GM04503 (cell line): ENCODE measurements at places on chromosomes 16 and 17.

GRCh38 chr16:89210165-89210903, 7.2 kb upstream of the ZNF778 start:
- no peak for DNase-seq

DNA sequence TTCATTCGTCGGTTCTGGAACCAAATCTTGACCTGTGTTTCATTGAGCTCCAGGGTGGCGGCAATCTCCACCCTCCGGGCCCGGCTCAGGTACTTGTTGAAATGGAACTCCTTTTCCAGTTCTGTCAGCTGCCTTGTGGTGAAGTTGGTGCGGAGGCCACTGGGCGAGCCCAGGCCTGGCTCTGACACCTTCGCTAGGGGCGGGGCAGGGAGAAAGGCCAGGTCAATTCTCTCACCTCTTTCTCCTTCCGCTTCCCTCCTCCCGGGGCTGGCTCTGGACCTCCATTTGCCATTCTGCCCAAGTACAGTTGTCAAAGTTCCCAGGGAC, 1.2 kb downstream of the HOXB1 start:
- DNase-seq, result no peak

- DNase-seq, result no peak
Measured at GRCh38 chr16:78199325-78200022, 100.0 kb downstream of the WWOX start.

DNA sequence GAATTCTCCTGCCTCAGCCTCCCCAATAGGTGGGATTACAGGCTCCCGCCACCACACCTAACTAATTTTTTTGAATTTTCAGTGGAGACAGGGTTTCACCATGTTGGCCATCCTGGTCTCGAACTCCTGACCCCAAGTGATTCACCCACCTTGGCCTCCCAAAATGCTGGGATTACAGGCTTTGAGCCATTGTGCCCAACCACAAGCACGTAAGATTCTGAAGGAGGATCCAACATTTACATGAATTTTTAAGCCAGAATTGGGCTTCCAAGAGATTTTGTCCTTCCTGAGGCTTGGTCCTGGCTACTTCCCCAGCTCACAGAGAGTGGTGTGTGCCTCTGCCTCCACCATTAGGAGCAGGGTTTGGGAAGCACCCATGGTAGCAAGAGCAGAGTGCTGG, 11.1 kb downstream of the G6PC3 start:
- no peak for DNase-seq

DNA sequence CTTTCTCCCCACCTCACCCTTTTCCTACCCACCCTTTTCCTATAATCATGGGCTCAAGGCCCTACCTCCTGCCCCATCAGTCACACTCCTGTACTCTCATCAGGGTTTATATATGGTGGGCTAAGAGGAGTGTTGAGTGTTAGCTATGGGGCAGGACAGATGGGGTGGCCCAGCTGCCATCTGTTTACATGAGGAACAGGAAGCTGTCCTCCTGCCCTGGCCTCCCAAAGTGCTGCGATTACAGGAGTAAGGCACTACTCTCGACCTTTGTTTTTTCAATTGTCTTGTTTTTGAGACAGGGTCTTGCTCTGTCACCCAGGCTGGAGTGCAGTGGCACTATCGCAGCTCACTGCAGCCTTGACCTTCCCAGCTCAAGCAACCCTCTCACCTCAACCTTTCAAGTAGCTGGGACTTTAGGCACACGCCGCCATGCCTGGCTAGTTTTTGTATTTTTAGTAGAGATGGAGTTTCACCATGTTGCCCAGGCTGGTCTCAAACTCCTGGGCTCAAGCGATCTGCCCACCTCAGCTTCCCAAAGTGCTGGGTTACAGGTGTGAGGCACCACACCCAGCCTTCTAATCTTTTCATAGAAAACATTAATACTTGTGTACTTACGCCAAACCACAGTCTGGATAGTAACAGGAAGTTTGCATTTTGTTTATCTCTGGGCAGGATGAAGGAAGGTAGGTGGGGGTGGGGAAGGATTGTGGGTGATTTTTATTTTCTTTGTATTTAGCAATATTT, 1.6 kb downstream of the TRADD start:
- no peak for DNase-seq

DNA sequence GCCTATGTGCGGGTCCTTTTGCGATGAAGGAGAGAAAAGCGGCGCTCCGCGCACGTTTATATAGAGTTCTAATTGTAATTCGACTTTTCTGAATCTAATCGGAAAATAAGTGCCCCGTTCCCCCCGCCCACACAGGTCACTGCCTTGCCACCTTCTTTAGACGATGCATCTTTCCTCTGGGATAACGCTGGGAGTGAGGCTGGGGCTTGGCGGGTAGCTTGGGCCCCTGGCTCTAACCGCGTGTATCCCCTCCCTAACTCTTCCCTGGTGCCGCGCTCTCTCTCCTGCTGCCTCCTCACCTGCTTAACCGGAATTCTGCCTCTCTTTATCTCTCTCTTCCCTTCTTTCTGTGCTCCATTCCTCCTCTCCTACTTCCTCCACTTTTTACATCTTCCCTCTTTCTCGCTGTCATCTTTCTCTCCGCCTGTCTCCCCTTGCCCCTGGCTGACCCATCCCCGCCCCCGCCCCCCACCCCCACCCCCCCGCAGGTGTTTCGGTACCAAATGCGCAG, 2.6 kb downstream of the LHX1 start:
- no peak for DNase-seq

- DNase-seq, result no peak
Measured at GRCh38 chr16:87621976-87622713, 19.8 kb downstream of the JPH3 start.

DNA sequence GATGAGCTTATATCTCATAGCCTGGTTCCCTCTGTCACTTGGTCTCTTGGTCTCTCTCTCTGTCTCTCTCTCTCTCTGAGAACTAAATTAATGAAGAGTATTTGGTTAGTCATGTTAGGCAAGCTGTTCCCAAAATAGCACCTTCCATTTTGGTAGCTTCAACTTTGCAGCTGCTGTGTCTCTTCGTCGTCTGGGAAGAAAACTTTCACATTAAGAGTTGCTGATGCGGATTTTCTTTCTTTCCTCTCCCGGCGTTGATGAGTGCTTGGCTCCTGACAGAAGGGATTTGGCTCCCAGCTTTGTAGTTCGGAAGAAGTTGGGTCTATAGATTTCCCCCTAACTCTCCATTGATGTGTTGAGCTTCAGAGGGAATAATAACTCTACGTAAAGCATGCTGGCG, at the start of gene RBFOX1:
RBFOX1 (plus strand) TSS at position 235 of the 400 bp plus-strand sequence.
- DNase-seq, result no peak

DNA sequence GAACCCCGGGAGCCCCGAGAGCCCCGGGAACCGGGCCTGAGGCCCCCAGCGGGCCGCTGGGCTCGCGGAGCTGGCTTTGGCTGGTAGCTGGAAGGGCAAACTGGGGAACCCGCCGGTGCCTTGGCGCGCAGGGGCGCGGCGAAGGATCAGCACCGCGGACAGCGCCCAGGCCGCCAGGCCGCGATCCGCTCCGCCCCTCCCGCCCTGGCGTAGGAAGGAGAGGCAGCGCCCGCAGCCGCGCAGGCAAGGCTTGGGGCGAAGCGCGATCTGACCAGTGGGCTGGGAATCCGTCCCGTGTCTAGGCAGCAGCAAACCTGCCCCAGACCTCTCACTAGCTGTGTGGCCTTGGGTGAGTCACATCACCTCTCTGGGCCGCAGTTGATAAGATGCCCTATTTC, 331 bp upstream of the CCDC92B start:
- no peak for DNase-seq

DNA sequence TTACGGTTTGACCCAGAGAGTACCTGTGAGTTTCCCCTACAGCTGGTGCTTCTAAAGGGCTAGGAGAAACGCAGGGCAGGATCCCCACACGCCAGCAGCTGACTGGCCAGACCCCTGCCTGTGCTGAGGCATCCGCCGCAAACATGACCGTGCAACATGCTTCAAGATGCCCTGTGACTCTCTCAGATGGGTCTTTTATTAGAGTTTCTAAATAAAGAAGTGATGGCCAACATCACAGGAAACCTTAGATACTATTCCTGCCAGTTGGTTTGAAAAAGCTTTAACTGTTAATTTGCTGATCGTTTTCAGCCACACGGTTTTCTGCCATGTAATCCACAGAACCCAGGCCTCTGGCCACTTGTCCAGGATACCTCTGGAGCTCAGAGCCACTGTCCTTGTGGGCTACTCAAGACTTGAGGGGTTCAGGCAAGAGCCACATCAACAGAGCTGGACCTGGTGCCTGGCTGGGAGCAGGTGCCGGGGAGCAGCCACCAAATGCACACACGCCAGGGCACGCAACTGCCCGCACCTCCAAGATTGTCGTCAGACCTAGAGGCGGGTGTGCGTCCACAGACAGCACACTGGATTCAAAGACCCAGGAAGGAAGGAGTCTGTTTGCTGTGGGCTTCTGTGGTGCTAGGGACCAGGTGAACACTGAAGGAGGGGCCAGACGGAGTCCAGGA, 118.4 kb downstream of the ZNF778 start:
- no peak for DNase-seq

- DNase-seq, result peak; percentile 50
Measured at GRCh38 chr17:3667366-3668278, 756 bp downstream of the TAX1BP3 start.

DNA sequence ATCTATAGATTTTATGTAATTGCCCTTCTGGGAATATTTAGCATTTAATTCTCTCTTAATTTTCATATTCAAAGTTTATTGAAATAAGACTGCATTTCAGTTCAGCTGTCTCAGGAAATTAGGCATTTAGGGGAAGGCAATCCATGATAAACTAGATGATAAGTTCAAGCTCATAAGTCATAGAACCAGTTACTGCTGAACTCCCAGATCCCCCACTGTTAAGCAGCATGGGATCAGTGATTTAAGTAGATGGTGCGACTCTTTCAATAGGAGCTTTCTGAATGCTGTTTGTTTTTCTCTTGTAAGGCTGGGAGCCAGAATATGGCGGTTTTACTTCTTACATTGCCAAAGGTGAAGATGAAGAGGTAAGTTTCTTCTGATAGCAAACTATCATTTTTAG, 23.8 kb downstream of the OGFOD1 start:
- DNase-seq, result no peak

DNA sequence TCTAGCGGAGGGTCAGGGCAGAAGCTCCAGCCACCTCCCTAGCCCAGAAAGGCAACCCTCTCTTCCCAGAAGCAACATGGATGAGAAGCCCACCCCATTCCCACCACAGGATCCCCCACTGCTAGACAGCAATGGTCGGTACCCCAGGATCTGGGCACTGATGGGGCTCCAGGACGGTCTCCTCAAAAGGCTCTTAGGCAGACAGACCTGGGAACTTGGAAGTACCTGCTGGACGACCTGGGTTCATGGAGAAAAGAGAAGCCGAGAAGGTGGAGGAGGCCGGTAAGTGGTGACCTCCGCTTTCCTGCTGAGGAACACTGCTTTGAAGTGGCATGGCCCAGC, 96.6 kb downstream of the TBC1D16 start:
- DNase-seq, result no peak

- DNase-seq, result no peak
Measured at GRCh38 chr16:52074133-52074532, 472.8 kb downstream of the TOX3 start.

- DNase-seq, result no peak
Measured at GRCh38 chr16:86534779-86535615, 20.0 kb downstream of the MTHFSD start.

GRCh38 chr16:27790546-27791403, 240.8 kb downstream of the KATNIP start:
- DNase-seq, result no peak

GRCh38 chr16:945271-946047, 25.3 kb downstream of the LMF1 start:
- DNase-seq, result no peak

GRCh38 chr17:38667099-38667786, 7.5 kb downstream of the EPOP start:
- no peak for DNase-seq

- DNase-seq, result no peak
Measured at GRCh38 chr17:18156171-18156975, 27.3 kb upstream of the ALKBH5 start.

- DNase-seq, result no peak
Measured at GRCh38 chr17:44304651-44305050, 3.8 kb upstream of the RUNDC3A start.

DNA sequence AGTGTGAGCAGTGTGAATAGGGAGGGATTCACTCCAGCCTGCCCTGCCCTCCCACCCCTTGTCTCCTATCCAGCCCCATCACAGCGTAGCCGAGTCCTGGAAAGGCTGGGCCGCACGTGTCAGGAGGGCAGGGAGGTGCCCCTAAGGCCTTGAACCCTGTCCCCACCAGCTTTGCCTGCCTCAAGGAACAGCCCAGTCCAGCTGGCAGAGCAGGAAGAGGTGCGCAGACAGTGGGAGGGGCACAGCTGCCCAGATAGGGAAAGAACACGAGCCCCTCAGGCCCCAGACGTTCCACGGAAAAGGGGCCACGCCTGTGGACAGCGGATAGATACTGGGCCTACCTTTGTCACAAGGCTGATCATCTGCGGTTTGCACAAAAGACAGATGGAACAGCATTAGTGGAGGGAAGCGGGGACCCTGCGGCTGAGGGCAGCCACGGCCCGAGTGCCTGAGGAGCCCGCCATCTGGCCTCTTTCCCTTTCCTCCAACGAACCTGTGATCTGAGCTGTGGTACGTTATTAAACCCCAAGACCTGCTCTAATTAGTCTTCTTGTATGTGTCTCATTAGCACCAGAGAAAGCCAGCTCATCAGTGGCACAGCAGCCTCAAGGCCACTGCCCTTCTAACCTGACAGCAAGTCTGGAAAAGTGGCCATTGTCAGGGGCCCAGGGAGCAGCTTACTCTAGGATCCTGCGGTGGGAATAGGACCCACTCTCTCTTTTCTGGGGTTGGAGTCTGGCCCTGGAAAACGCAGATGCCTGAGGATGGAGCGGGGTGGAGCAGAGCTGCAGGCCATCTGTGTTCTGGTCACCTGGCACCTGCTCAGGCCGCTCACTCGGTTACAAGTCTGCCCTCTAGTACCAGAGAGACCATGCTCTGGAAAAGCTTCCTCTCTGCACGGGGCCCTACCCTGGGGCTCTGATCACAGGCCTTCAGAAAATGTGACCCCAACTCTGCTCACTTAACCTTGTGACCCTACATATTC, 16.3 kb downstream of the MPP3 start:
- no peak for DNase-seq

- DNase-seq, result no peak
Measured at GRCh38 chr17:17363638-17364337, 60.6 kb downstream of the NT5M start.

GRCh38 chr17:21292867-21293830, 8.6 kb downstream of the MAP2K3 start:
- DNase-seq, result no peak

GRCh38 chr16:66116163-66117002, 250.1 kb upstream of the CDH5 start:
- no peak for DNase-seq

DNA sequence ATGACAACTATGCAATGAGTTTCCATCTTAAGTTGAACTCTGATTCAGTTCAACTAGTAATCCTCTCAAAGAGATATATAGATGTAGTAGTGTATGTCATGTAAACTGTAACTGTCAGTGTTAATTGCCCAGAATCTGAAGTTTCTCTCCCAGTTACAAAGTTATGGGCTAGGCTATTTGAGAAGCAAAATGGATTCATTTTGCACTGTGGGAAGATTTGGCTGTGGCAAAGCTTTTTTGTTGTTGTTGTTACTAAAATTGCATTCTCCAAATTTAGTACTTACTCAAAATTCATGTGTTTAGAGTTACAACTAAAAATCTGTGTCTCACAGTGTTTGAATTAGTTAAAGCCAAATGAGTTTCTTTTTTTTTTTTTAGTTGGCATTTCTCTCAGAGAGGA, 219.0 kb downstream of the KCNJ2 start:
- no peak for DNase-seq

- no peak for DNase-seq
Measured at GRCh38 chr16:1791256-1791942, 2.1 kb downstream of the IGFALS start.

GRCh38 chr17:60724647-60725046, 47.0 kb downstream of the BCAS3 start:
- no peak for DNase-seq

GRCh38 chr17:64281962-64282752, 19.1 kb upstream of the TEX2 start:
- DNase-seq, result no peak
